ENCODE measurements at places on chromosomes 16 and 17. TPM values are rescaled to one million over a fixed set of nuclear protein-coding genes. Genes with fewer than 3 reads are reported as not detected.

DNA sequence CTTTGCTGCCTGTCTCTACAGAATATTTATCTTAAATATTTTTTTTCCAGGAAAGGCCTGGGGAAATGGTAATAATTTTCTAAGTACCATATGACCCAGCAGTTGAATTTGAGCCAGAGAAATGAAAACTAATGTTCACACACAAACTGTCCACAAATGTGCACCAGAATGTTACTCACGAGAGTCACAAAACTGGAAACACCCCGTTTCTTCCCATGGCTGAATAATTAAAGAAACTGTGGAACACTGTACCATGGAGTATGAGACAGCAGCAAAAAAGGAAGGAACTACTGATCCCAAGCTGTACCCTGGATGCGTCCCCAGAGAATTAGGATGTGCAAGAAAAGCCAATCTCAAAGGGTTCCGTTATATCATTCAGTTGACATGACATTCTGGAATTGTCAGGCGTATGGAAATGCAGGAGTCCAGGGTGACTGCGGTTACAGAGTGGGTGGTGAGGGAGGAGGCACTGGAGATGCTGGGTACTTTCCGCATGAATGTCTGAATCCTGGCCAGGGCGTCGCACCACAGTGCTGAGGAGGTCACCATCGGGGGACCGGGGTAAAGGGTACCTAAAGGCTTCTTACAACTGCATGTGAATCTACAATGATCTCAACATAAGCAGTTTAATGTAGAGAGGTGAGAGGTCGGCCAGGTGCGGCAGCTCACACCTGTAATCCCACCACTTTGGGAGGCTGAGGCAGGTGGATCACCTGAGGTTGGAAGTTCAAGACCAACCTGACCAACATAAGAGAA, 34.5 kb downstream of the USP22 start:
- DNase-seq, result no peak

DNA sequence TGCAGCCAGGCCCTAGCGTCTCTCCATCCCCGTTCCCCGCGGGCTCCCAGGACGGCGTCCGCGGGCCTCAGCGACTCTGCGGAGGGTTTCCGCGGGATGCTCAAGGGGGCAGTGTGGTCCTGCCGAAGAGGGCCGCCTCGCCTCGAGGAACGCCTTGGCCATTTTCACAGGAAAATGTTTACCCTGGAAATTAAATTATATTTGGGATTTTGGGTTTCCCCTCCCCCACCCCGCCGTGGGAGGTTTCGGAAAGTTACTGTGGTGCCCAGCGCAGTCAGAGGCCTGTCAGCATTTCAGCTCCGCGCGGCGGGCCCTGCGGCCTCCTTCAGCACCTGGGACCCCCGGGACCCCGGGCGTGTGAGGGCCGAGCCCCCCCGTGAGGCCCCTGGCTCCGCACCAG, 94.5 kb downstream of the PCTP start:
- peak; percentile 16 for DNase-seq

- DNase-seq, result no peak
Observed at GRCh38 chr17:67628580-67629013, 89.1 kb upstream of the NOL11 start.

DNA sequence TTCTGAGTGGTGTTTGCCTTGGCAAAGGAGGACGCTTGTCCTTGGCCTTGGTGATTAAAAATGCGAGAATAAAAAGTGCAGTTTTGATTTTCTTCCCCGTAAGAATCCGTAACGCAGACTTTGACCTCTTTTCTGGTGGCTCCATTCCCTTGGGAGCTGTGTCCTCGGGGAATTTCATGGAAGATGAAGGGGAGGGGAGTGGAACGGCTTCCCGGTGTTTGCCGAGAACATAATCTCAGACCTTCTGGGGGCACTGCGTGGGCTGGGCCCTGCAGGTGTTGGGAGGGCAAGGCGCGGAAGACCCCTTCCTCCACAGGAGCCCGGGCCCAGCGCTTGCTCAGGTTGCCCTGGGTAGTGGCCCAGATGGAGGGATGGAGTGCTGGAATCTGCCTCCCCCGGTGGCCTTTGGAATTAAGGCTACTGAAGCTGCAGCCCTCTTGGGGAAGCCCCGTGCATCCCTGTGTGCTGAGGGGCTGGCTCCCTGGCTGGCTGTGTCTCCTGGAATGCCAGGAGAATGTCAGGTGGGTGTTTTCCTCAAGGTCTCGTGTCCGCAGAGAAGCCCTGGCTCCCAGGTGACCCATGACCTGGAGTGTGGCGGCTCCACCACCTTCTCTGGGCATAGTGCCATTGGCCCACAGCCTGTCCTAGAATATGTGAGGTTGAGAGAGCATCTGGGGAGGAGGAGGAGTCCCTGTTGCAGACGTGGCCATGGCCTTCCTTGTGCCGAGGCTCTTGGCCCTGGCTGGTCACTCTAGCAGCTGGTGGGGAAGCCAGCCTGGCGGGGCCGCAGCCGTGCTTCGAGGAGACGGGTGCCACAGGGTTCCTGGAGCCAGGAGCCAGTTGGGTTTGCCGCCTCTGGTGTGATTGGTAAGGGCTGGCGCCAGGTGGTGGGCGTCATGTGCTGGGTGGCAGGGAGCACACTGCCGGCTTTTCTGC, 3.1 kb downstream of the BAIAP2 start:
- DNase-seq, result no peak

- peak; percentile 79 for DNase-seq
Observed at GRCh38 chr17:38702166-38702915, 2.7 kb upstream of the MLLT6 start.

- no peak for DNase-seq
Observed at GRCh38 chr17:34261568-34262337, 6.7 kb downstream of the CCL2 start.

DNA sequence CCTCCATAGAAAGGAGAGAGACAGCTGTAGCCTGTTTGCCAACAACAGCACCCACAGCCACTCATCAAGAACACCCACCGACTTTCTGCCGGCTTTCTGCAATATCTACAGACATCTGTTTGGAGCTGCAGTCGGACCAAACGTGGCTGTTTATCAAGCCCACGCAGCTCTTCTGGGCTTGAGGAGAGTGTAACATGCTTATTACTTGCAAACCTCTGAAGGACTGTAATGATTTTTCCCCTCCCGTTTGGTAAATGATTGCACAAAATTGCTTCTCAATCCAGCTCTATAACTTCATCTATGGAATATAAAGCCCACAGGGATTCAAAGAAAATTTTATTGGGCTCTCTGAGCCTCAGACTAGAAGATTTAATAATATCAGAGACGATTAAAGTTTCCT, 100.5 kb downstream of the VAT1L start:
- DNase-seq, result peak; percentile 35

DNA sequence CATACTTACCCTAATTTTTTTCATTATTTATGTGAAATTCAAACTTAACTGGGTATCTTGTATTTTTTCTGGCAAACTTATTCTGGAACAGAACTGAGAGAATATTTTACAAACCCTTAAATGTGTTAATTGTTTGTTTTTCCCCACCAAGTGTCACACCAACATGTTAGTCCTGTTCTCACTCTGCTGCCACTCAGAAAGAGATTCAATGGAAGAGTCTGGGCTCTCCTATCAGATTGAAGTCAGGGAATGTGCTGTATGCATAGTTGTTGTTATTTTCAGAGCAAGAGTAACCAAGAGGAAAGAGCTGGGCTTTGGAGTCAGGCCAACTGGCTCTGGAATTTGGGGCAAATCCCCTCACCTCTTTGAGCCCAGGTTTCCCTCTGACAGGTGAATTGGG, 43.2 kb downstream of the SLC6A2 start:
- no peak for DNase-seq

The MPO gene
- not detected for total RNA-seq

The OR1E1 gene
- total RNA-seq, result not detected

The DOK4 gene
- total RNA-seq, result 65.0 TPM

The ZPBP2 gene
- total RNA-seq, result not detected

The NDRG4 gene
- 217 TPM for total RNA-seq

The SULT1A1 gene
- 7.3 TPM for total RNA-seq

The WFIKKN1 gene
- 0.47 TPM for total RNA-seq

The TBC1D3I gene
- 0.62 TPM for total RNA-seq
